Activated naive CD8-positive, alpha-beta T cell treated with anti-CD3 and anti-CD28 coated beads, Interleukin-2, amount 10 ng/mL, durations not matched to agents 7 days and 5 days (primary cell): ENCODE measurements at places on chromosomes 3 and 15. TPM values are rescaled to one million over a fixed set of nuclear protein-coding genes. Genes with fewer than 3 reads are reported as not detected.

- peak overlapping the region; percentile 37 for H3K4me3 ChIP-seq
- peak overlapping the region; percentile 9 for H3K27ac ChIP-seq
- peaks cover 15% of the 10 kb centered on the region for H3K4me1 ChIP-seq
- no peak for DNase-seq
Observed at GRCh38 chr3:100047455-100048141, 66.7 kb downstream of the FILIP1L start.

DNA sequence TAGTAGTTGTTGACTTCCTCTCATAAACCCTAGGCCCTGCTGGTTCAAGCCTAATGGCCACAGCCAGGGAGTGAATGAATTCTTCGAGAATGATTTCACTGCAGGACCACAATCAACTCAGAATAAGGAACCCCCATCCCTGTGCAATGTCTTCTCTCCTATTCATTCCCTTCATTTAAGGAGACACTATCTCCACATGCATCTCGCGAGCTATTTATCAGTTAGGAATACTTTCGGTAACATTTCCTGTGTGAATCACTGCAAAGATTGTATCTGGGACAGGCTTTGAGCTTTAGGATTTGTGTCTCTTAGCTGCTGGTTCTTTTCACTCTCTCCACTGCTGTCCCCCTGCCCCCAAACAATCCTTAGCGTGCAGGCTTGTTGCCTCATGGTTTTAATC is 94.4 kb downstream of the MYLK start:
- H3K36me3 ChIP-seq = no peaks in the 10 kb centered on the region
- no peak for DNase-seq
- no peak overlapping the region for H3K27ac ChIP-seq
- no peaks in the 10 kb centered on the region for H3K4me1 ChIP-seq

- no peak overlapping the region for H3K27ac ChIP-seq
- no peak for DNase-seq
- H3K4me1 ChIP-seq = peaks cover 5% of the 10 kb centered on the region
- no peaks in the 10 kb centered on the region for H3K36me3 ChIP-seq
- peaks cover 2% of the 10 kb centered on the region for H3K27me3 ChIP-seq
Observed at GRCh38 chr15:78726870-78727551, 84.3 kb downstream of the ADAMTS7 start.

GRCh38 chr3:71271596-71271995 is 311.9 kb downstream of the FOXP1 start:
- H3K36me3 ChIP-seq = peaks cover 17% of the 10 kb centered on the region
- no peak for DNase-seq
- H3K27ac ChIP-seq = no peak overlapping the region
- peaks cover 35% of the 10 kb centered on the region for H3K4me1 ChIP-seq
- no peaks in the 10 kb centered on the region for H3K27me3 ChIP-seq
- H3K4me3 ChIP-seq = no peak overlapping the region

- H3K4me1 ChIP-seq = no peaks in the 10 kb centered on the region
- H3K27me3 ChIP-seq = no peaks in the 10 kb centered on the region
- H3K36me3 ChIP-seq = peaks cover 31% of the 10 kb centered on the region
- no peak for DNase-seq
- no peak overlapping the region for H3K4me3 ChIP-seq
Observed at GRCh38 chr3:94092086-94092485, 29.2 kb downstream of the NSUN3 start.

GRCh38 chr15:56537881-56538280 is 72.9 kb upstream of the MNS1 start:
- peak; percentile 60 for DNase-seq
- H3K4me3 ChIP-seq = peak overlapping the region; percentile 19
- peaks cover 2% of the 10 kb centered on the region for H3K36me3 ChIP-seq
- peaks cover 5% of the 10 kb centered on the region for H3K27me3 ChIP-seq

- no peaks in the 10 kb centered on the region for H3K4me1 ChIP-seq
- H3K4me3 ChIP-seq = no peak overlapping the region
- H3K27ac ChIP-seq = no peak overlapping the region
Observed at GRCh38 chr3:12785096-12785495, 11.4 kb upstream of the CAND2 start.

DNA sequence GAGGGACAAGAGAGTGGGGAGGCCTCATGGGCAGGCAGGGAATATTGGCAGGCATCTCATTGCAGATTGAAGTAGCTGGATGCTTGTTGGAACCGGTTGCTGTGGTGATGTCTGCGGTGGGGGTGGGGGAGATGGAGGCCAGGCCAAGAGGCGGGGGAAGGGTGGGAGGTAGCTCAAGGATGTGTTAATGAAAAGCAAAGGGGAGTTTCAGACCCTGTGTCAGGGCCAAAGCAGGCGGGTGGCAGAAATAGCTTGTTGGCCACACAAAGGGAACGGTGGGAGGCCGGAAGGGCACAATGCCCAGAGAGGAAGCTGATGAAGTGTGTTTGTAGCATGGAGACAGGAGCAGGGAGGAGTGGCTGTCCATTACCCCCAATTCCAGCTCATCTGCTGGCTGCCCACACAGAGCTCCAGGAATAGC is 28.0 kb downstream of the CCDC33 start:
- H3K4me3 ChIP-seq = no peak overlapping the region
- DNase-seq = no peak
- H3K27me3 ChIP-seq = peaks cover 6% of the 10 kb centered on the region
- no peaks in the 10 kb centered on the region for H3K36me3 ChIP-seq
- no peaks in the 10 kb centered on the region for H3K4me1 ChIP-seq

GRCh38 chr3:140854961-140855360 is 86.7 kb upstream of the SLC25A36 start:
- no peak overlapping the region for H3K27ac ChIP-seq
- DNase-seq = no peak
- H3K4me1 ChIP-seq = no peaks in the 10 kb centered on the region
- no peak overlapping the region for H3K4me3 ChIP-seq
- no peaks in the 10 kb centered on the region for H3K27me3 ChIP-seq
- H3K36me3 ChIP-seq = no peaks in the 10 kb centered on the region

GRCh38 chr3:32818229-32818969 is 602 bp downstream of the TRIM71 start:
- H3K27me3 ChIP-seq = peaks cover 72% of the 10 kb centered on the region
- H3K36me3 ChIP-seq = no peaks in the 10 kb centered on the region
- H3K27ac ChIP-seq = no peak overlapping the region
- peaks cover 18% of the 10 kb centered on the region for H3K4me1 ChIP-seq
- DNase-seq = peak; percentile 39

- H3K27me3 ChIP-seq = peaks cover 2% of the 10 kb centered on the region
- no peak overlapping the region for H3K4me3 ChIP-seq
- no peaks in the 10 kb centered on the region for H3K36me3 ChIP-seq
- no peak overlapping the region for H3K27ac ChIP-seq
- H3K4me1 ChIP-seq = no peaks in the 10 kb centered on the region
Observed at GRCh38 chr3:120432150-120432860, 18.5 kb downstream of the FSTL1 start.

DNA sequence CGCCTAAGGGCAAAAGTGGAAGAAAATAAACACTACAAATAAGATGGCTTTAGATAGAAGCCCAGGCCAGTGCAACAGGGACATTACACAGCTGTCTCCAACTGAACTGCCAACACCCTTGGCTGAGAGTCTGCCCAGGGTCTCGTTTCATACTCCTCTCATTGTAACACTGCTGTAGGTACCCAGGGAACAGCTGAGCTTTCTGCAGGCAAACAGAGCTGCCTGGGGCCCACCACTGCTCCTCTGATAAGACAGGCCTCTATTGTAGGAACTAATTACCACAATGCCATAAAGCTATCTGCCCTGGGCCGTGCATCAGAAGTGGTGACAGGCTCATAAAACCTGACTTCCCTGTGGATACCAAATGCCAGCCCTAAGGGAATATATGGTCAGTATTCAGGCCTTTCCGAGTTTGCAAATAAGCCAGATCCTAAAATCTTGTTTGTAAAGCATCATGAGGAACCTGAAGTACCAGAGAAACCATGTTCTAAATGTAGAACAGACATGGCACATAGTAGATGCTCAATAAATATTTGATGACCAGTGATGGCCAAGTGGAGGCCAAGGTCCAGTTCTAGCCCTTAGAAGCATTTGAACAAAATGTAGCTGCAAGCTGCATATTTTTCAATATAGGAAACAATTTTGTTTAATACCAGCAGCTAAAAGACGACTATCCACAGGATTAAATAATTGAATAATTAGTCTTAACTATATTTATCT is 84.3 kb upstream of the NEO1 start:
- H3K36me3 ChIP-seq = no peaks in the 10 kb centered on the region
- DNase-seq = no peak
- no peak overlapping the region for H3K4me3 ChIP-seq
- H3K27ac ChIP-seq = no peak overlapping the region

- H3K27me3 ChIP-seq = peaks cover 6% of the 10 kb centered on the region
- no peaks in the 10 kb centered on the region for H3K36me3 ChIP-seq
- H3K4me1 ChIP-seq = peaks cover 3% of the 10 kb centered on the region
- no peak overlapping the region for H3K4me3 ChIP-seq
Observed at GRCh38 chr3:30042274-30042859, 564.0 kb upstream of the TGFBR2 start.

- peaks cover 6% of the 10 kb centered on the region for H3K4me1 ChIP-seq
- peaks cover 24% of the 10 kb centered on the region for H3K36me3 ChIP-seq
- no peak for DNase-seq
- H3K27me3 ChIP-seq = no peaks in the 10 kb centered on the region
Observed at GRCh38 chr15:83153288-83153687, 45.8 kb downstream of the TM6SF1 start.

DNA sequence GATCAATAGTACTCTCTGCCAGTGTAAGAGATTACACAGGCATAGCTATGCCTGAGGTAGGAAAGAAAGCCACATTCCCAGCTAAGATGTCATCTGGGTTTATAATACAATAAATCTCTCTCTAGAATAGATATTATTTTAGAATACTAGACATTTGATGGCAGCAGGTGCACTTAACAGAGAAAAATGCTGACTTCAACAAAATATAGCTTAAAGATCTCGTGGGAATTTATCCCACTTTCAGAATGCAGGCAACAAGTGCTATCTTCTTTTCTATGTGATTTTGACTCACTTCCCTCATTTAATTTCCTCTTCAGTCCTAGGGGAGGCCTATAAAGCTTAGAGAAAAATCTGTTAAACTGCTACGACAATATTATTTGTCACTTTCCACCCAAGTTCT is 60.9 kb upstream of the FSIP1 start:
- no peaks in the 10 kb centered on the region for H3K36me3 ChIP-seq
- H3K4me1 ChIP-seq = peaks cover 2% of the 10 kb centered on the region
- no peak overlapping the region for H3K4me3 ChIP-seq
- H3K27ac ChIP-seq = no peak overlapping the region

- no peaks in the 10 kb centered on the region for H3K27me3 ChIP-seq
- no peak for DNase-seq
- no peak overlapping the region for H3K4me3 ChIP-seq
Observed at GRCh38 chr3:14410106-14410502, 7.7 kb downstream of the SLC6A6 start.

GRCh38 chr3:51978143-51978502 is 3.3 kb downstream of the ABHD14A start:
- H3K27me3 ChIP-seq = no peaks in the 10 kb centered on the region
- peaks cover 1% of the 10 kb centered on the region for H3K36me3 ChIP-seq
- H3K4me3 ChIP-seq = no peak overlapping the region
- peaks cover 36% of the 10 kb centered on the region for H3K4me1 ChIP-seq

The GABRR3 gene
- total RNA-seq = not detected

The ATP13A5 gene
- not detected for total RNA-seq

The GOLGA8T gene
- 1.5 TPM for total RNA-seq

The FAM107A gene
- total RNA-seq = not detected

The SEMA3B gene
- 1.0 TPM for total RNA-seq

The LDHAL6B gene
- total RNA-seq = not detected

The CCR9 gene
- 19.4 TPM for total RNA-seq

The IP6K1 gene
- total RNA-seq = 35.2 TPM

The CSNK1G1 gene
- 26.7 TPM for total RNA-seq

The STRA6 gene
- not detected for total RNA-seq

The CD96 gene
- total RNA-seq = 379 TPM

The PRSS50 gene
- not detected for total RNA-seq

The PLIN1 gene
- total RNA-seq = 0.79 TPM

The CPLX3 gene
- total RNA-seq = 0.28 TPM

The NANOGP8 gene
- not detected for total RNA-seq
